ENCODE measurements at places on chromosomes 2 and 18.

- DNase-seq: no peak
Observed at GRCh38 chr18:32889615-32890593, 117.1 kb upstream of the KLHL14 start.

DNA sequence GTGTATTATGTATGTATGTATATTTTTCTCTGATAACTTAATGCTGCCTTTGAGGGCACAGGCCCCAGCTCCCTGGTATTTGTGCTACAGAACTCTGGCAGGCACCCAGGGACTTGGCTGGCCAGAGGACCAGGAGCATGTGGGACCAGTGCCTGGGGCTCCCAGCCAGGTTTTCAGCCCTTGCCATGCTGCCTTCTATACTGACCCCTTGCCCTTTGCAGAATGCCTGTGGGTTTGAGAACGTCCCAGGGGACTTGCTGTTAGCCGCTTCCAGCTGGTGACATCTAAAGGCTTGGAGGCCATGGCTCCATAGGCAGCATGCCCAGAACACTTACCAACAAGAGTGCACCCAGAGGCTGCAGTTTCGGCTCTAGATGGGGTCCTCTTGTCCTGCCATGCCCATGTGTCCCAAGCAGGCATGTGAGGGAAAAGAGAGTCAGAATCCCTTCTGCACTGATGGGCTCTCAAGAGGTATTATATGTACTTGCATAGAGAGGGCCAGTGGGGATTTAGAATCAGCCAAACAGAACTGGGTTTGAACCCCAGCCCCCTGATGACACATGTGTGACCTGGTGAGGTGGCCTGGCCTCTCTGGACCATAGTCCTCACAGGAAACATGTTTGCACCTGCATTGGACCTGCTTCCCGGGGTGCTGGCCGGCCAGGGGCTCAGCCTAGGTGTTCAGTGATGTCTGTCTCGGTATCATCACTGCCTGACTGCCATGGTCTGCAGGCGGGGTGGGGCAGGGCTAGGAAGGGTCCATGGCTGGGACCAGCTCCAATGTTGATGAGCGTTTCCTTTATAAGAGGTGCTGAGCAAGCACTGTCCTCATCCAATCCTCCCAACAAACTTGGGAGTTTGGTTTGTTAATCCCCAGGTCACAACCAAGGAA lies 119.2 kb upstream of the FHL2 start:
- peak; percentile 11 for DNase-seq

GRCh38 chr2:237171396-237171795 lies 85.7 kb downstream of the COPS8 start:
- DNase-seq: peak; percentile 96

DNA sequence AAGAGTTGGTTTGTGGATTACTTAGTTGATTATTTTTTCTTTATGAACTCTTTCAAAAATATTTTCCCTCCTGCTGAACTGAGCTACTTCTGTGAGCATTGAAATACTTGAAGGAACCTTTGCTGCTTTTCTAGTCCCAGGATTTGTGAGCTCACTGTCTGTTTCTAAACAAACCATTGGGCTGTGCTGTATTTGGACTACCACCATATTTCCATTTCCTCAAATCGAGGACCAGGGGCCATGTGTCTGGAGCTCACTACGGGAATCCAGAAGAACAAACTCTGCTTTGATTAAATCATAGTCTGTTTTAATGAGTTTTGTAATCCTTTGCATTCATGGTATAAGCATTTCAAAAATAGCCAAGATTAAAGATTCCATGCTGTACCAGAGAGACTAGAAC lies 1.3 kb downstream of the MRPL33 start:
- no peak for DNase-seq

- DNase-seq: peak; percentile 22
Observed at GRCh38 chr2:149808556-149808955, 221.0 kb upstream of the MMADHC start.

GRCh38 chr2:222318026-222318711 lies 19.4 kb upstream of the PAX3 start:
- peak; percentile 75 for DNase-seq

GRCh38 chr2:16069663-16069932 lies 129.2 kb downstream of the MYCN start:
- no peak for DNase-seq

DNA sequence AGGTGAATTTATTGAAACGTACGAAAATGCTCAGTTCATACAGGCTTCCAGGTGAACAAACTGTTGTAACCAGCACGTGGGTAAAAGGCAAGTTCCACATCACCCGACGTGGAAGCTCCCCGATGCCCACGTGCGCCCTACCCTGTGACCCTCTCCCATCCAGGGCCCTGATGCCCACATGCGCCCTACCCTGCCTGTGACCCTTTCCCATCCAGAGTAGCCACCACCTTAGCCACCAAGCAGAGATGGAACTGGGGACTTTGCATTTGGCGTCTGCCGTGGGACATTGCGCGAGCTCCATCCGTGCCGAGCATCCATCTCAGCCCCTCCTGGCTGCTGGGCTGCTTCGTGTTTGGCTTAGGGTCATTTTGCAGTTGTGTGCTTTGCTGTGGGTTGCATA lies 37.5 kb downstream of the ANO7 start:
- no peak for DNase-seq

DNA sequence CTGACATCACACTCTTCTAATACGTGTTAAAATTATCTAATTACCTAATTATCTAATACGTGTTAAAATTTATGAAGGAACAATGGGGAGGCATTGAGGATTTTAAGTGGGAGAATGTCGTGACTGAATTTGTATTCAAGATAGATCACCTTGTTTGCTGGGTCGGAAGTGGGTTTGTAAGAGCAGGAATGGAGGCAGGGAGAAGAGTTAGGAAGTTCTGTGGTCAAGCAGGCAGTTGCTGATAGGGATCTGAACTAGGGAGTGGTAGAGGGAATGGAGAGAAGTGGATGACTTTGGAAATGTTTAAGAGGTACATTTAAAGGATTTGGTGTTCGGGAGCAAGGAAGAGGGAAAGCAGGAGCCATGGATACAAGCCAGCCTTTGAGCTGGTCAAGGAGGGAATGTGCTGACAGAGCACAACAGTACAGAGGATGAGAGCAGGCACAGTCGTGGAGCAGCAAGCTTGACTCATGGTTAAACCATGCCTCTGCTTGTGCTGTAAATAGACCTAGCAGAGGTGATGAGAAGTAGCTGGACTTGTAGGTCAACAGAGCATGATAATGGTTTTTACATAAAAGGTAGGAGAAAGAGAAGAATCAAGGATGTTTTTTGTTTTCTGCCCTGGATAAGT lies 16.2 kb downstream of the IL18RAP start:
- peak; percentile 75 for DNase-seq

- DNase-seq: no peak
Observed at GRCh38 chr2:241809383-241810306, 652 bp downstream of the NEU4 start.

GRCh38 chr2:114049280-114049679 lies 159.4 kb downstream of the ACTR3 start:
- DNase-seq: no peak

GRCh38 chr2:10246370-10246769 lies 56.3 kb upstream of the HPCAL1 start:
- DNase-seq: no peak

DNA sequence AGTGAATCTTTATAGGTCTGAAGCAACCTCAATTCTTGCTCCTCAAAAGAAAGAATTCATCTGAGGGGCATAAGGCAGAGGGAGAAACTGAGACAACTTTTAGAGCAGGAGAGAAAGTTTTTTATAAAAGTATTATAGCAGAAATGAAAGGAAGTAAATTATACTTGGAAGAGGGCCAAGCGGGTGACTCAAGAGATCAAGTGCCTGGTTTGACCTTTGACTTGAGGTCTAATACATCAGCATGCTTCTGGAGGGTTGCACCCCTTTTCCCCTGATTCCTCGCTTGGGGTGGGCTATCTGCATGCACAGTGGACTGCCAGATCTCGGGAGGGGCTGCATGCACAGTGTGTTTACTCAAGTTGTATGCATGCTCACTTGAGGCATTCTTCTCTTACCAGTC lies 268.5 kb upstream of the LRATD1 start:
- no peak for DNase-seq

DNA sequence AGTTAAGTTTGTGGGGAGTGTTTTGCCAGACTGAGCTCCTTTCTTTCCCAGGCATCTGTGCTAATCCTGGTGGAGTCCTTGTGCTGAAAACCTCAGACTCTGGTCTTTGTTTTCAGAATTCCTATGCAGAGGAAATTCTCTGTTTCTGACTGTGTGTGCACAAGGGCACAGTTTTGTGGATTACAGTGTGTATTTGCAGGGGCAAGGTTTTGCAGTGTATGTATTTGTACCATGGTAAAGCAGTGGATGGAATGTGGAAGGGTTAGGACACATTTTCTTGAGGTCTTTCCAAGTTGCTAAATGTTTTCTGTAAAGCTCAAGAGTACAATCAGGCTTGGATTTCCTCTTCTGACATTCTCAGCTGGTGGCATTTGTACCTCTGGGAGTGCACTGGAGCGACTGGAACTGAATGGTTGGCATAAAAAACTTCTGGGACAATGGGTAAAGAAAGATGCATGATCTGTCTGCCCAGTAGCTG lies 139.5 kb upstream of the RND3 start:
- no peak for DNase-seq

DNA sequence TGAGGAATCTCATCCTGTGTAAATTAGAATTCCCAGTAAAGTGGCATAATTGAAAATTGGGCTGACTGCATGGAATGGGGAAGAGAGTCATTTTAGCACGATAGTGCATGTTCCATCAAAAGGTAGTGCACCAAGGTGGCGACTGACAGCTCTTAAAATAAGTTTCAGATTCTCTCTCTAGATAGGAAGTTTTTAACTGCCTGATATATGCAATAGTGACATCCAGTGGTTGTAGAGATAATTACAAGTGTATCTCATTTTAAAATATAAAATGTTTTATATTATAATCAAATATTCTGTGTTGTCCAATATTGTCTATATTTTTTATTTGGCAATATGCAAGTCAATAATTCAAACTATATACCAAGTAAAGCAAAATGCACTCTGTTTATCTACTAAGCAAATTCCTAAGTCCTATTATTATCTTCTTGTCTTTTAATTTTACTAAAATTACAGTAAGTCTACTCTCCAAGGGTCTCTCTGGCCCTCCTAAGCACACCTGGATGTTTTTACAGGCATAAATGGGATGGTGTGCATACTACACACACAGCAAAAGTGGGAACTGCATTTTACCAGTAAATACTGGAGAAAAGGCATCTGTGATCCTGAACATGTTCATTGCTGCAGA lies 397.7 kb upstream of the HNRNPA3 start:
- peak; percentile 37 for DNase-seq

DNA sequence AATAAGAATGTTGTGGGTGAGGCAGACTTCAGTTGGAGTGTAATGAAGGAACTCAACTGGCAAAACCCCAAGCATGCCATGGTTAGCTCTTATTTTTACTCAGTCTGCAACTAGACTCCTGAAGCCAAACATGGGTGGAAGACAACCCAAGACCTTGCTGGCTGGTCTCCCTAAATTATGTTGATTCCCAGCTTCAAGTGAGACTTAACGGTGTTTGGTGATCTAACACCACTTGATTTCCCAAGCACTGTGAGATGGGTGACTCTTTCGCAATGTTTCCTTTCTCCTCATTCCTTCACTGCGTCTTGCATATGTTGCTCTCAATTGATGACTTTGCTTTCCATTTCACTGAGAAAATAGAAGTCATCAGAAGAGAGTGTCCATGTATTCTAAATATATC lies 693.1 kb downstream of the DCC start:
- DNase-seq: no peak

DNA sequence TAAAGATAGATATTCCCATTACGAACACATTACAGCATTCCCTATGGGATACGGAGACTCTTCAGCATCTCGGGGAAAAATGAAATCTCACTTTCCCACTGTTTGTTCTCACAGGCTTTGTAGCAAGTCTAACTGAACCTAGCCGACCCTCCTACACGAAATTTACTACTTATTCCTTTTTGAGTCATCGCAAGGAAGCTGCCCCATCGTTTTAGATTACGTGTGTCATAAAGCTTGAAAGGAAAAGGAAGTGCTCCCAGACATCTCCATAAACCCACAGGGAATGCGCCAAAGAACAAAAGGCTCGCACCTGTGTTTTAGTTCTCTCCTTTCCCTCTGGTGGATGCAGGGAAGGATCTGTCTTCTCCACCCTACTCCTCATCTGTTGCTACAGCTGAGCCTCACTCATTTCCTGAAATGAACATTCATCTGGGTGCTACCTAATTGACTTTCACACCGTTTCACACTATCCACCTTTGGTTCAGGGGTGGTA lies 76.2 kb upstream of the STK39 start:
- peak; percentile 17 for DNase-seq

GRCh38 chr2:181176540-181176939 lies 196.1 kb downstream of the UBE2E3 start:
- no peak for DNase-seq

DNA sequence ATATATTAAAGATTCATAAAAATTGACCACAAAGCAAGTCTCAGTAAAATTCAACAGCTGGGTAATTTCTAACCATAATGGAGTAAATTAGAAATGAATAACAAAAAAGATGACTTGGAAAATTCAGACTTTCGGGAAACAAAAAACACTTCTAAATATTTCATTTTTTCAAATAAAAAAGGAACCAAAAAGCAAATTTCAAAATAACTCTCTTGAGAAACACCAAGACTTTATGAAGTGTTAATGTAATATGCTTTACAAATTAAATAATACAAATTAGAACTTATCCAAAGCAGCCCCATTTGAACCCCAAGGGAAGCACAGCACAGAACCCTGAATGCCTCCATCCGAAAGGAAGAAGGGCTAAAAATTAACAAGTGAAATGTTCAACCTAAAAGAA lies 175.9 kb downstream of the HDAC4 start:
- DNase-seq: no peak

DNA sequence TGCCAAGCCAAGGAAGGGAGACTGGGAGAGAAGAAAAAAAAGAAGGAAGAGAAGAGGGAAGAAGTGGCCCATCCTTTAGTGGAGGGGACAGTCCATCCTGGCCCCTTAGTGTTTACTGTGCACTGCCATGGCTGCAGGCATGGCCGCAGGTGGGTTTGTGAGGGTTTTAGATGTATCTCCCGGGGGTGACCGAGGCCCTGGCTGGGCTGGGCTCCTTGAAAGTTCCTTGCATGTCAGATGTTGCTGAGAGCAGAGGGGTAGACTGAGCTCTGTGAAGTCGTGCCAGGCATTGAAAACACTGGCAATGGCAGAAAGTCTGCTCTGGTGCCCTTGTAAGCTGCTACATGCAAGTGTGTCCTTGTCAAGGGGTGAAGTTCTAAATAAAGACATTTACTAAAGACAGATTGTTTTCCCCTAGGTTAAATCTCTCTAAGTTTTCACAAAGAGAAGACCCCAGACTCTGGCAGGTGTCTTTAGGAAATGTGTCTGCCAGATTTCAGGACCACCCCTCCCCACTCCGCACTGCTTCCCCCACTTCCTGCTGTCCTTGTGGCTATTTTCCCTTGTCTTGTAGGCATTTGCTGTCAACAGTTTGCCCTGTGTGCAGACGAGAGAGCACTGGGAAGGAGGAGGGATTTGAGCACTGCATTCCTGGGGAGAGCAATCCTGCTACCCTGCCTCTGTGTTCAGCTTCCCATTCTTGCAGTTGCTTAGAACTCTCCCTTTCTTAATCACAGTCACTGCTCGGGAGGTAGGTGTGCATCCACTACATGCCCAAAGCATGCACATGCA lies 68.4 kb downstream of the ACOXL start:
- no peak for DNase-seq

All from fibroblast of skin of abdomen (primary cell).